ENCODE measurements at places on chromosomes 1 and 21. TPM values are rescaled to one million over a fixed set of nuclear protein-coding genes. Genes with fewer than 3 reads are reported as not detected.

Gene OXCT2
- 0.83 TPM for polyA plus RNA-seq

Gene CCDC190
- not detected for polyA plus RNA-seq

- no peak for DNase-seq
Measured at GRCh38 chr1:110561596-110561995, 42.6 kb upstream of the KCNA10 start.

- DNase-seq = no peak
Measured at GRCh38 chr1:66294707-66295370, 239.1 kb upstream of the SGIP1 start.

- DNase-seq = peak; percentile 64
Measured at GRCh38 chr1:184755226-184756065, 788 bp upstream of the EDEM3 start.

GRCh38 chr1:14773396-14774025 is 175.0 kb downstream of the KAZN start:
- no peak for DNase-seq

GRCh38 chr1:161096530-161096929 is 1.6 kb upstream of the KLHDC9 start:
- DNase-seq = no peak

DNA sequence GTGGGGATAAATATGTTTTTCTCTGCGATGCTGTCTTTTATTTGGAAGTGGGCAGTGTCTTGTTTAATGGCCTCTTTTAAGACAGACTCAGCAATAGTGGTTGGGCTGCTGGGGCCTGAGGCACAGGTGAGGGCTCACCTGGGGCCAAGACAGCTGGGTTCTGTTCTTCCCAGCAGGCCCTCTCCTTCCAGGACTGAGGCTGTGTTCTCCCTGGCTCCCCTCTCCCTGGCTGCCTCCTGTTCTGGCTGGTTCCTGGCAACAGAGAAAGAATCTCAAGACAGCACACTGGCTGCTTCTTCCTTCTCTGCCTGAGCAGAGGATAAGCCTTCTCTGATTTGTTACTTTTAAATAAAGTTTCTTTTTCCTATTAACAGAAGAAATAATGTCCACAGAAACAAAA is 7.4 kb upstream of the GRHL3 start:
- no peak for DNase-seq

DNA sequence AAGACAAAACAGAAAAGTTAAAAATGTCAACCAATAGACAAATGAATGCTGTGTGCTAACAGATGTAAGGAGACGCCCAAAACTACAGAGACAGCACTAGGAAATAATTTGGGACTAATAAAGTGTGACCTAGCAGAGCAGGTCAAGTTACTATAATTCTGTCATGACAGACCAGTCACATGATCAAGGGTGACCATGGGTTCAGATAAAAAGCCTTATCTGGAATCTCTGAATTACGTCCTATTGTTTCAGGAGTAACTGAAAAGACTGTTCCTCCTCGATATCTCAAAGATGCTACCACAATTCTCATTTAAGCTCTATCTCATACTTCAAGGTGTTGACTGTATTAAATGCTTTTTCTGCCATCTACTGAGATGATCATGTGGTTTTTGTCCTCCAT is 31.6 kb downstream of the PARP1 start:
- DNase-seq = no peak

All from brain (organoid and tissue), 16 donors.